Right cardiac atrium (tissue), 5 donors: ENCODE measurements at places on chromosomes 4 and X.

DNA sequence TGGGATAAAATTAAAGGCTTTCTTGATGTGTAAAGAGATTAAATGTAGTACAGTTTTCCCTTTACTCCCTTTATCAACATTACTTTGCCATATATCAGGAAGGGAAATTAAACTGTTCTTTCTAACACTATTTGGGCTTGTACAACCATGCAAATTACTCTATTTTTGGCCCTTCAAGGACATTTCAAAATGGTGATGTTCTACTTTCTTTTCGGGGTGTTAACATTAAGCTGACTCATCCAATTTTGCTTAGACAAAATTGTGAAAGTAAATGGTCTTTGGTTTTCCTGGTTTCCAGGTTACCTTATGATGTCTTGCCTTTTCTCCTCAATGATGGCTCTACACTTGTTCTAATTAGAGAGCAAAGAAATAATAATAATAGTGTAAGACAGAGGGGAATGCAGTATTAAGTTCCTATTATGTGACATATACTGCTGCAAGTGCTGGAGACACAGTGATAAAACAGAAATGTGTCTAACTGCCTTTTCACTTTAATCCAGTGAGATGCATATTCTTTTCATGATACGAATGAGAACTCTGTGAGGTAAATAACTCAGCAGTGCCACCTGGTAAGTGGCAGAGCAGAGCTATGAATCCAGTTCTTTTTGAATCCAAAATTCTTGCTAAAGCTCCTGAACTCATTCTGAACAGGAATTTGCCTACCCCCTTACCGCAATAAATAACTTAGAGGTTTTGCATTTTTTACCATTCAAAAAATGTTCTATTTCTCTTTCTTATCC is 35.7 kb upstream of the PDE5A start:
- no peak for DNase-seq

GRCh38 chrX:133514486-133514885 is 99.2 kb upstream of the GPC4 start:
- DNase-seq, result no peak

DNA sequence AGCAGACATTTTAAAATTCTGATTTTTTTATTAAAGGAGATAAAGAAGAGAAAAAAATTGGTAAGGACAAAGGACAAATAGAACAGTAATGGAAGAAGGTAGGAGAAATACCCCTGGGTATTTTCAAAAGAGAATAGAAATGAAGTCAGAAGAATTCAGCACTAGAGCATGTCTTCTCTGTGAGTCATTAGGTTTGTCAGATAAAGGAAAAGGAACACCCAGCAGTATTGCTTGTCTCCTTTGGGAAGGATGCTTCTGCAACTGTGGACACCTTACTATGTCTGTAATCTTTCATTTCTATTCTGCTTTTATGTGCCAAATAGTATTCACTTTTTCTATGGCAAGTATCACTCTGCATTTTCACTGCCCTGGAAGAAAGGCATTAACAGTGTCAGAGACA is 24.0 kb upstream of the PCDH7 start:
- DNase-seq, result no peak

GRCh38 chrX:17553469-17553868 is 178.5 kb downstream of the NHS start:
- DNase-seq, result no peak

- DNase-seq, result peak; percentile 44
These were observed 523.1 kb downstream of the IQCM start for GRCh38 chr4:149292425-149293007.

GRCh38 chrX:72131317-72132294 is at the start of gene RTL5:
Gene RTL5 (minus strand): TSS chrX:72131915.
- DNase-seq, result peak; percentile 95

GRCh38 chr4:37648084-37648817 is 37.9 kb downstream of the RELL1 start:
- DNase-seq, result peak; percentile 57

GRCh38 chr4:4704267-4704666 is 155.2 kb upstream of the MSX1 start:
- no peak for DNase-seq

- DNase-seq, result no peak
These were observed 50.3 kb downstream of the STPG2 start for GRCh38 chr4:98092833-98093439.

DNA sequence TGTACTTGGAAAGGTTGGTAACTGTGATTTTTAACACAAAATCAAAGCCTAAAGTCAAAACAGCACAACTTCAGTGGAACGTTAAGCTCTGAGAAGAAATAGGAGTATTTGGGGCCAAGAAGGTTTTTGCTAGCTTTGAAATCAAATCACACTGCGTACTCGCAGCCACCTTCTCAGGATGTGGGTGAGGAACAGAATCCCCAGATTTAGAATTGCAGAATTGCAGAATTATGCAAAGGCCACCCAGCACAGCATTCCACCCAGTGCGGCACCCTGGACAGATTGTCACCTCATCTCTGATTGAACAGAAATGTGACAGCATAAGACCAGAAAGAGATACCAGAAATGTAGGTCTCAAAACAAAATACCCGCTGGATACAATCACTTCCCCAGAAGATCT is 181.1 kb downstream of the DHX15 start:
- DNase-seq, result no peak

DNA sequence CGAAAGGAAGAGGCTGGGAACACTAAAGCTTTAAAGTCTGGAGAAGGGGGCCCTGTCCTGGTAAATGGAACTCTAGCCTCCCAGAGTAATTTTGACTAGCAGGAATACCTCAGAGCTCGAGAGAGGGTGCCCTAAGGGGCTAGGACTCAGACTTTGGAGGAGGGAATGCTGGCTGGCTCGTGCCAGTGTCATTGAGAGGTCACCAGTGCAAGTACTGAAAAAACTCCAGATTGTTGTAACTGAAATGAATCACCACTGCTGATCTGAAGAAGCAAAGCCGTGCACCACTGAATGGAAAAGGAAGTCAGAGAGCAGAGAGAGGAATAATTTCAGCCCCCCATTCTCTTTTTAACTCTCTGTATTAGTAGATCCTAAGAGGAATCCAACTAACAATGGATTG is 690.2 kb downstream of the FAT4 start:
- DNase-seq, result no peak

- no peak for DNase-seq
These were observed 13.4 kb upstream of the FGD1 start for GRCh38 chrX:54509400-54509799.
